ENCODE measurements at places on chromosomes 6 and 20. TPM values are rescaled to one million over a fixed set of nuclear protein-coding genes. Genes with fewer than 3 reads are reported as not detected.

Gene KCNG1
- not detected for total RNA-seq

Gene MYLK4
- 0.26 TPM for total RNA-seq

Gene NKX2-2
- not detected for total RNA-seq

Gene CGAS
- total RNA-seq: 23.8 TPM

Gene FAM217A
- not detected for total RNA-seq

Gene LIN28B
- total RNA-seq: not detected
